Stimulated activated naive CD4-positive, alpha-beta T cell (primary cell): ENCODE measurements at places on chromosomes 6 and 20.
A peak's percentile ranks its signal among the peaks of the same experiment; 100 is the strongest.

DNA sequence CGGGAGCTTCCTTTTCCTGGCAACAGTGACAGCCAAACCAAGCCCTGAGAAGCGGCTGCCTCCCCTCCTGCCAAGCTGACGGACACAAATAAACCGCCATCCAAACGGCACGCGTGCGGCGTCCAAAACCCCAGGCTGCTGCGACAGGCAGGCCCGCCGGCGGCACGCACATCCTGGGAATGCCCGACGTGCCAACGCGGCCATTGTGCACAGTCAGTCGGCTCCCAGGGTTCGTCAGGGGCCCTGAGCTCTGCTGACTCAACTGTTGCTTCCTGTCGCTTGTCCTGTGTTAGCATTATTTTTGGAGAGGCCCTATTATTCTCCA, 6.8 kb downstream of the JAG1 start:
- DNase-seq = no peak

DNA sequence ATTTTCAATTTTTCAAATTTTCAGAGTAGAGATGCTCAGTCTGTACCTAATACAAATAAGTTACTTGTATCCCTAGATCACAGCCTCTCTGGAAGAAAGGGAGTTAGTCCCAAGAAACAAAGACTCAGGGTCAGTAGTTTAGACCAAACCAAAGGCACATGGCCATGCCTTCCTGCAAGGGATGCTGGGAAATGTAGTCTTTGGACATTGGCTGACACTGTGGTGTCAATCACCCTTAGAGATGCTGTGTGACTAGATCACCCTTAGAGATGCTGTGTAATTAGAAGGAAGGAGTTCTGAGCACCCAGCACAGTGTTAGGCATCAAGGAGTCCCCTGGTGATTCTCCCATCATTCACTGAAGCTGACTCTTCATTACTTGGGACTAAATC, 202.1 kb downstream of the NFATC2 start:
- no peak for DNase-seq

- DNase-seq = no peak
These were observed 45.4 kb downstream of the AKAP12 start for GRCh38 chr6:151285122-151285521.

DNA sequence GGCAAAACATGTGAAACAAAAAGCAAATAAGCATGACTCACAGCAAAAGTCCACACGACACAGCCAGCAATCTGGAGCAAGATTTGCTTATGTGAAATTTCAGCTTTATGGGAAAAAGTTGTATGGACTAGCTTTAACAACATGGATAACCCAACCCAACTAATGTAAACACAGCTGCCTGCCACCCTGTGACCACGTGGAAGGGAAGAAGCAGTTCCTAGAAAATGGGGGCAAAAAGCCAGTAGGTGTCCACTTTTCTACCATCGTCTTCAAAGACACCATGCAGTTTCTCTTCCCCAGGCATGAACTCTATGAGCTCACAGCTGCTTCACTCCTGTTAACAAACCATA, 425.4 kb upstream of the RNF217 start:
- DNase-seq = no peak

DNA sequence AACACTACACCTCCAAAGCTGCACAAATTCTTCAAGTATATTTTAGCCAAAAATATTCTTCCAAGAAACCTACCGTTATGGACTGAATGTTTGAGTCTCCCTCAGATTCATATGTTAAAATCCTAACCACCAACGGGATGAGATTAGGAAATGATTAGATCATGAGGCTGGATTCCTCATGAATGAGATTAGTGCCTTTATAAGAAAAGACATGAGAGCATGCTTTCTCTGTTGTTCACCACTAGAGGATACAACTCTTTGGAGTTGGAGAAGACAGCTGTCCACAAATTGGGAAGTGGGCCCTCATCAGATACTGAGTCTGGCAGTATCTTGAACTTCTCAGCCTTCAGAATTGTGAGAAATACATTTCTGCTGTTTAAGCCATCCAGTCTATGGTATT, 7.1 kb upstream of the SLC17A4 start:
- no peak for DNase-seq

DNA sequence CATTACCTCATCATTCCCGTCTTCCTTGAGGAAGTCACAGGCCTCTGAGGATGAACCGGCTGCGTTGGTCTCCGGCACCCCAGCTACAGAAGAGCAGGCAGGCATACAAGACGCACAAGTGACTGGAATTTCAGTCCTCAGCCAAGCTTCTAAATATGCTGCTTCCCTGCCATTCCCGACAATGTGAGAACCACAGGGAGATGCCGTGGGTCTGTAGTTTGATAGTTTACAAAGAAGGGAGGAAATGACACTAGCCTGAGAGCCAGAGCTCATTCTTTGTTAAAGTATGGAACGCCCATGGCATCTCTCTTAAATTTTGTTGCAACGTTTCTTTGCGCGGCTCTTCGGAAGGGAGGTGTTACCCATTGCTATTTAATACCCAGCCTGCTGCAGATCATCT, 25.7 kb downstream of the HEBP2 start:
- no peak for DNase-seq

GRCh38 chr6:128754658-128755256, 128.2 kb upstream of the LAMA2 start:
- no peak for DNase-seq

- no peak for DNase-seq
These were observed 19.7 kb downstream of the RBL1 start for GRCh38 chr20:37075932-37076685.

- no peak for DNase-seq
These were observed 10.9 kb upstream of the PKIG start for GRCh38 chr20:44571362-44571988.

GRCh38 chr6:132790450-132790849, 8.0 kb downstream of the SLC18B1 start:
- no peak for DNase-seq

DNA sequence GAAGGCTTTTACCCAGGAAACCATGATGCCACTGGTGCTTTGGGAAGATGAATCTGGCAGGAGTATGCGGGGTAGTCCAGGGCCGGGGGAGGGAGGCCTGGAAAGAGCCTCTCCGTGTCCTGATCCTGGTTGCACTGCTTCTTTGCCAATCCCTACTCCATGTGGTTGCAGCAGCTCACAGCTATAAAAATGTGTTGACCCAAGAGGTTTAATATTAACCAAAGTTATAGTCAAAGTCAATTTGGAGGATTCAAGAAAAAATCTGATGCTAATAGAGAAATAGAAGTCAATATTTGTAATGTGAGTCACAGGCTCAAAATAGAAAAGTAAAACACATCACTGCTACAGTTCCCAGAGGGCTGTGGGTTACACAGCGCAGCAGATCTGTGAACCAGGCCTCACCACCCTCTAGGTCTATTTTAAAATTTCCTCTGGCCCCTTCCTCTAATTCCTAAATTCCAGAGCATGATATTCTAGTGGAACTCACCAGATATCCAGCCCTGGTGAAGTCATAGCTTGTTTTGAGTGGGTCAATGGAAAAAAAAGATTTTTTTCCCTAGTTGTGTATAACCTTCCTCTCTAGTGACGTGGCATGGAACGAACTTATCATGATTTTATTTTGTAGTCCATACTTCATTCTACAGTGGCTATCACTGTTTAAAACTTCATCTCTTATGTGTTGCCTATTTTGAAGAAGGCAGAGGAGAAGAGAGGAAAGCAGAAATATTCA, 63.2 kb upstream of the BMP2 start:
- no peak for DNase-seq

GRCh38 chr20:40749985-40750506, 61.0 kb upstream of the MAFB start:
- DNase-seq = no peak

DNA sequence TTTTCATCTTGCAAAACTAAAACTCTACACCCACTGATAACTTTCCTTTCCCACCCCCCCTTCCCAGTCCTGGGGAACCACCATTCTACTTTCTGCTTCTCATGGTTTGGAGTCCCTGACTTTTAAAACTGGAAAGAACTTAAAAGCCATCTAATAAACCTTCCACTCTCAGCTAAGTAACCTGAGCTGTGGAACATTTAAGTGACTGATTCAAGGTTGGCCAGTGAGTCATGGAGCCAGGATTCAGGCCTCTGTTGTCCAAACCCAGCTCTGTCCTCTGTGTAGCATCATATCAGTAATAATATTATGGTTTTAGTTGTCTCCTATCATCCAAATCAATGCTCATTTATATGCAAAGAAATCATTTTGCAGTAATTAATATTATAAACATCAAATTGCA, 176.0 kb upstream of the NT5E start:
- DNase-seq = no peak

DNA sequence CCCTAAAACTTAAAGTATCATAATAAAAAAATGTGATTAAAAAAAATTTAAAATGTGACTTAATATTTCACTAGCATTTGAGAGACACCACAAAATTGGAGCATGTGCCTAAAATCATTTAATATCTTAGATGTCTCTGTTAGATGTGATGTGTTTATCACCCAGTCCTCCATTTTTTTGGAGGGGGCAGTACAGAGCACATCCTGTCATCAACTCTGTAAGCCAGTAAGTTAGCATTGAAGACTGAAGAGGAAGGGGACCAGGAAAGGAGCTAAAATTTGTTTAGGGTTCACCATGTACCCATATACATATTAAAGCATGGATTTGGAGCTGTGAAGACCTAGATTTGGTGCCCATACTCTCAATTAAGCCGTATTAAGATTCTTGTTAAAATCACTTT, 30.7 kb upstream of the ADIG start:
- peak; percentile 3 for DNase-seq

DNA sequence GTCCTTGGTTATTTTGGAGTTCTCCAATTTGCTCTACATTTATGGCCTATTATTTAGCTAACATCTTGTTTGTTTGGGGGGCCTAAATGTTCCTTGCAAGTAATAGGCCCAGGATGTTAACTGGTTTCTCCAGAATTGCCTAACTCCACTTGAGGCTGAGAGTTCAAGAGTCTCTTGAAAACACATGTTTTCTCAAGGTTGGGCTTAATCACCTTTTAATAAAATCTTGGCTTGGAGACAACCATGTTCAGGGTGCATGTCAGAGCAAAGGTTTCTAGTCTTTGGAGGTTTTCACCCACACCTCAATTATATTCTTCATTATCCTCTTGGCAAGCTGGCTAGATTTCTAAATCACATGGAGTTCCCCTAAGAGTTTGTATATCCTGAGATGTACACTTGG, 54.2 kb downstream of the KLHL31 start:
- no peak for DNase-seq

GRCh38 chr6:4380881-4381281, 245.5 kb upstream of the ECI2 start:
- DNase-seq = no peak

GRCh38 chr20:62131560-62132320, 9.5 kb downstream of the LSM14B start:
- DNase-seq = no peak

DNA sequence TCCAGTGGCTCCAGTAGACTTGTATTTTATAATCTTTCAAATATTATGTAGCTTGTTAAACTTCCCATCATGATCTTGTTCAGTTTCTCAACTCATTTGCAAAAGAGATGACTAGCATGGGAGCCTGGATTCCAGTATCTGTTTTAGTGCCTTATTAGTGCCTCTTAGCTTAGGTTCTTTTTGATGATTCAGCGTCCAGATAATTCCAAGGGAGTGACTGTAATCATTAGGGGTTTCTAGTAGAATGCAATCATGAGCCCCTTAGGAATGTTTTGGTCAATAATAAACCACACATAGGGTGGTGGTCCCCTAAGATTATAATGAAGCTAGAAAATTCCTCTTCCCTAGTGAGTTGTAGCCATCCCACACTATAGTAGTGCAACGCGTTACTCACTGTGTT, 7.0 kb downstream of the CD2AP start:
- DNase-seq = no peak

DNA sequence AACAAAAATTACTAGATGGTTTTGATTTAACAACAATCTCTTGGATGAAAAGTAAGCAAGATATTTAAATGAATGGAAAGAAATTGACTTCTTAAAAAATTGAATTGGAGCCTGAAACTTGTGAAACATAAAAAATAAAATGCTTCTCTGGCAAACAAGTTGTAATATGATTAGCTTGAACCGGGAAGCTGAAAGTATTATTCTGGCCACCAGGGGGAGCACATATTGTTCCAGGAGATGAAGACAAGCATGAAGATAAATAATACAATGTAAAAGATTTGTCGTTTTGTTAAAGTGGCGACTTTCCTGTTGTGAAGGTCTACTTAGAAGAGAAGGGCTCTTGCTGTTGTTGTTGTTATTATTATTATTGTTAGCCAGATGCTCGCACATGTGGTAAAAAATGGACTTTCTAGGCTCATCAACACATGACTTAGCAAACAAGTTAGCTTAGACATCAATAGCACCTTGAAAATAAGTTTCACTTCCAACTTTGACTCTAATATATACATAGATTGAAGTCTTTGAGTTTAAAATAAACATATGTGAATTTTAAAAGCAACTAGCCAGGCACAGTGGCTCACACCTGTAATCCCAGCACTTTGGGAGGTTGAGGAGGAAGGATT, 14.2 kb downstream of the PAX1 start:
- DNase-seq = no peak

- no peak for DNase-seq
These were observed 886.8 kb upstream of the FLRT3 start for GRCh38 chr20:15224199-15224598.

DNA sequence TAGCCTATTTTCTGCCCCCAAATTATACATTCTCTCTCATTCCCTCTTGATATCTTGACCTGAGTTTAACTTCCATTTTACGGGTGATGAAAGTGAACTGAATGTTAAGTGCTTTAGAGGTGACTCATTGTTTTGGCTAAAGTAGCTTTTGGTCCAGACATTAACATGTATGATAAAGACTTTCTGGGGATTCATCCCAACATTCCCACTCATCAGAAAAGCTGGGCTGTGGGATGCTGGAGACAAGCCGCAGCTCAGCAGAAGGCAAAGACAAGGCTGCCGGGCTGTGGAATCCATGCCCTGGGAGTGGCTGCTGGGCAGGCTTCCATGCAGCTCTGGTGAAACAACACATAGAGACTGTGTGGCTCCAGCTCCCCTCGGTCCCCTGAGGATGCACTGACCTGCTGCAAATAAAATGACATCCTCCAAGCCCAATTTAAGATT, 89.9 kb upstream of the SYNDIG1 start:
- no peak for DNase-seq

GRCh38 chr6:148250975-148251685, 91.5 kb upstream of the SASH1 start:
- no peak for DNase-seq

DNA sequence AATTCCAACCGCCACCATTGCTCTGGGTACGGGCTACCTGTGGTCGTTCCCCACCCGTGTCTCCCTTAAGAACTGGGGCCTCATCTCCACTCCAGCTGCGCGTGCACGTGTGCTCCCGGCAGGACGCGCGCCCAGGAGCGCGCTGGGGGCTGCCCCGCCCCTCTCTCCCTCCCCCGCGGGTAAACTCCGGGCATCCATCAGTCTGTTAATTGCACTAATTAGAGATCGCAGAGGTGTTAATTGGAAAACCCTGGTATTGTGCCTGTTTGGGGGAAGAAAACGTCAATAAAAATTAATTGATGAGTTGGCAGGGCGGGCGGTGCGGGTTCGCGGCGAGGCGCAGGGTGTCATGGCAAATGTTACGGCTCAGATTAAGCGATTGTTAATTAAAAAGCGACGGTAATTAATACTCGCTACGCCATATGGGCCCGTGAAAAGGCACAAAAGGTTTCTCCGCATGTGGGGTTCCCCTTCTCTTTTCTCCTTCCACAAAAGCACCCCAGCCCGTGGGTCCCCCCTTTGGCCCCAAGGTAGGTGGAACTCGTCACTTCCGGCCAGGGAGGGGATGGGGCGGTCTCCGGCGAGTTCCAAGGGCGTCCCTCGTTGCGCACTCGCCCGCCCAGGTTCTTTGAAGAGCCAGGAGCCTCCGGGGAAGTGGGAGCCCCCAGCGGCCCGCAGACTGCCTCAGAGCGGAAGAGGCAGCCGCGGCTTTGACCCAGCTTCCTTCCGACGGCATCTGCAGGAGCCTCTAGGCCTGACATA, 14.4 kb downstream of the FOXP4 start:
- DNase-seq = peak; percentile 86
